ENCODE measurements at places on chromosomes 2 and 18.

DNA sequence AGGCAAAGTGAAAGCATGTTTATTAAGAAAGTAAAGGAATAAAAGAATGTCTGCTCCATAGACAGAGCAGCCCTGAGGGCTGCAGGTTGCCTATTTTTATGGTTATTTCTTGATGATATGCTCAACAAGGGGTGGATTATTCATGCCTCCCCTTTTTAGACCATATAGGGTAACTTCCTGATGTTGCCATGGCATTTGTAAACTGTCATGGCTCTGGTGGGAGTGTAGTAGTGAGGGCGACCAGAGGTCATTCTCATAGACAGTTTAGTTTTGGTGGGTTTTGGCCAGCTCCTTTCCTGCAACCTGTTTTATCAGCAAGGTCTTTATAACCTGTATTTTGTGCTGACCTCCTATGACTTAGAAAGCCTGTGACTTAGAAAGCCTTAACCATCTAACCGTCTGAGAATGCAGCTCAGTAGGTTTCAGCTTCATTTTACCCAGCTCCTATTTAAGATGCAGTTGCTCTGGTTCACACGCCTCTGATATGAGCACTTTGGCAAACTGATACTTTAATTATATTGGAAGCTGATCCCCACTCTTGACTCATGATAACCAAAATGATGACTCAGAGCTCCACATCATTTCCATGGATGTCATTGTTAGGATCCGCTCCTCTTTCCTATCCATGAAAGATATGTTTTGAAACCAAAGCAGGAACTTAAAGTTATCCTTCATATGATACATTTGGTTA lies 14.5 kb upstream of the ERMN start:
- DNase-seq = no peak

DNA sequence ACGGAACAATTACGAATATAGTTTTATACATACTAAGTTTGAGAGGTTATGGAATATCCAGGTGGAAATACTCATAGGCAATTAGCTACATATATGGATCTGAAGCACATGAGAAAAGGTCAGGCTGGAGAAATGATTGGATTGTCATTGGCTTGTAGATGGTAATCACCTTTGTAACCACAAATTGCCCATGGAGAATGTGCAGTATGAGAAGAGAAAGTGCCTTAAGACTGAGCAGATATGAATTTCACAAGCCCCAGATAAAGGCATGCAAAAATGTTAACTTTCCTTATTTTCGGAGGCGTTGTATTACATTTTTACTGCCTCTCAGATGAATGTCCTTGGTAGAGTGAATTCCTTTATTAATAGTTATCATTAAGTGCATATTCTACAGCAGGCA lies 33.1 kb upstream of the ACVR1C start:
- DNase-seq = no peak

DNA sequence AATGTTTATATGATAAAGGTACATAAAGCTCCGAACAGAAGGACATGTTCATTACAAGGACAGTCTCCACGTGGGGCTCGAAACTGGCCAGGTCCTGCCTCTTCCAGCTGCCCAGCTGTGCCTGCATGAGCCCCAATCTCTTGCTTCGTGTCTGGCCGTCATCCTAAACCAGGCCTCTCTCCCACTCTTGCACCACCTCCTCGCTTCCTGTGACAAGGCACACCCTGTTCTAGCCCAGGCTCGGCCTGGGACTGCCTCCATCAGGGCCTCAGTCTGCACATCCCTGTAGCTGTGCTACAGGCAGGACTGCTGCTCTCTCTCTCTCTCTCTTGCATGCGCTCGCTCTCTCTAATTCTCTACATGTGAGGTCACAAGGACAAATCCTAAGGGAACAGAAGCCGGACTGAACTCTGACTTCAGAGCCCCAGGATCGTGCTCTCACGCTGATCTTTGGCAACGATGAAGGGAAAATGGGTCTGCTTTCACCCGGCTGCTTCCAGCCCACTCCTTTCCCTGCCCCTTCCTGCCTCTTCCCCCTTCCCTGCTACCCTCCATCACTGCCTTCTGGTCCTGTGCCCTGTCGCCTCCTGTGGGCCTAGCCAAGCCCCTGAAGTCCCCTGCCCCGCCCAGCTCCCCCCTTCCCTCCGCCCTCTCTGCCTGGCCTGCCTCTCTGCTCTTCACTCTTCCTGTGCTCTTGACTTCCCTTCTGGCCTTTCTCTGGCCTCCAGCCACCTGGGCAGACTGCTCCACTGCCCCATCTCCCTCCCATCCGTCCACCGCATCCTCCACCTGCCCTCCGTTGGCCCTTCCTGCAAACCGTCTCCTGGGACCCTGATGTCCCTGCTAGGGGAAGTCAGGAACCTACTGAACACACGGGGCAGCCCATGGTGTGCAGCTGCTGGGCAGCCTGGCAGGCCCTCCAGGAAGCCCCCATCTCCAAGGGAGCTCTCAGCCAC lies 7.8 kb upstream of the GPR55 start:
- DNase-seq = peak; percentile 50

GRCh38 chr18:35489913-35490490 lies 7.8 kb downstream of the INO80C start:
- no peak for DNase-seq

GRCh38 chr2:54545702-54546450 lies 89.7 kb downstream of the SPTBN1 start:
- peak; percentile 33 for DNase-seq

DNA sequence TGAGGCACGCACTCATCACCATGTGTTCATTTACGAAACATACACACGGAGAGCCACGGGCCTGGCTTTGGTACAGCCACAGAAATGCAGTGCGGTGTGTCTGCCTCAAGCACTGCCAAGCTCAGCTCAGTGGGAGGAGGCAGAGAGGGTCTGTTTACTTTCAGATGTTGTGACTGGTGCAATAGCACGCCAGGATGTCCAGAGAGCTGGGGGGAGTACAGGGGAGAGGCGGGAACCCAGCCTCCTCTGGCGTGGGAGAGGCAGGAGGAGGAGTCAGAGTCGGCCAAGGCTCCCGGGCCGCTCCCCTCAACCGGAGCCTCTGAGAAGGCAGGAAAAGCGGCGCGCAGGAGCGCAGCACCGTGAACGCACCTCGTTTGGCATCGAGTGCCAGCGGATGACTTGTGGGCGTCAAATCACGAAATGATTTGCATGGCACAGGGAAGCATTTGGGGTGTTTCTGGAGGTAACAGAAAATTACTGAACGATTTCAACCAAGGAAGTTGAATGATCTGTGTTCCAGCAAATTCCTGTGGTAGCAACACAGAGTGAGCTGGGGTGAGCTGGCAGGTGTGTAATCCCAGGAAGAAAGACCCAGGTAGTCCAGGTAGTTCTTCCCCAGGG lies 143.0 kb downstream of the ZNF516 start:
- no peak for DNase-seq

- no peak for DNase-seq
Observed at GRCh38 chr2:29174937-29175336, 59.7 kb downstream of the CLIP4 start.

Measured in suppressor macrophage treated with lipopolysaccharide for 4 hours (primary cell).